Pons (tissue), 1 donor: ENCODE measurements at places on chromosomes 1 and 21.

- DNase-seq, result no peak
Observed at GRCh38 chr1:170700842-170701615, 37.1 kb downstream of the PRRX1 start.

DNA sequence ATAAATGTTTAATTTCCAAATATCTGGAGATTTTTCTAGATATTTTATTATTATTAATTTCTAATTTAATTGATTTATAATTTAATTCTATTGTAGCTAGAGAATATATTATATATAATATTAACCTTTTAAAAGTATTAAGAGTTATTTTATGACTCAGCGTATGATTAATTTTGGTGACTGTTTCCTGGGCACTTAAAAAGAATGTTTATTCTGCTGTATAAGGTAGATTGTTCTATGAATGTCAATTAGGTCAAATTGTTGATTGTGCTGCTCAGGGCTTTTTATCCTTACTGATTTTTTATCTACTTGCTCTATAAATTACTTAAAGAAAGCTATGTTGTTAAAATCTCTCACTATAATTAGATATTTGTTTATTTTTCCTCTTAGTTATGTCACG lies 20.1 kb upstream of the GJA8 start:
- no peak for DNase-seq

DNA sequence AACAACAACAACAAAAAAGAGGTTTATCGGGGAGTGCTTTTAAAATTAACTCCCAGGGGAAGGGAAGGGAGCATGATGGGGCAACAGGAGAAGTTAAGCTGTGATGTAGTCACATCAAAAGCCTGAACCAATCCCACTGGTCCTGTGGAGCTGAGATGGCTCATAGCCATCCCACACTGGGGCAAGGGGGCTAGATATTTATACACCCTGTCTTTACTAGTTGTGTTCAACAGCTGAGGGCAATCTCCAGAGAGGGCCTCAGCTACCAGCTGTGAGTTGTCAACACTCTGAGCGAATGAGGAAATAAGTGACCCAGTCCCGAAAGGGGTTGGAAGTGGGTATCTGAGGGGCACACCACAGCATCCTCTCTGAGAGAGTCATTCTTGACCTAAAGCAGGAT lies 31.0 kb upstream of the CREG1 start:
- DNase-seq, result no peak

- no peak for DNase-seq
Observed at GRCh38 chr1:99497690-99498089, 148.2 kb upstream of the PALMD start.

DNA sequence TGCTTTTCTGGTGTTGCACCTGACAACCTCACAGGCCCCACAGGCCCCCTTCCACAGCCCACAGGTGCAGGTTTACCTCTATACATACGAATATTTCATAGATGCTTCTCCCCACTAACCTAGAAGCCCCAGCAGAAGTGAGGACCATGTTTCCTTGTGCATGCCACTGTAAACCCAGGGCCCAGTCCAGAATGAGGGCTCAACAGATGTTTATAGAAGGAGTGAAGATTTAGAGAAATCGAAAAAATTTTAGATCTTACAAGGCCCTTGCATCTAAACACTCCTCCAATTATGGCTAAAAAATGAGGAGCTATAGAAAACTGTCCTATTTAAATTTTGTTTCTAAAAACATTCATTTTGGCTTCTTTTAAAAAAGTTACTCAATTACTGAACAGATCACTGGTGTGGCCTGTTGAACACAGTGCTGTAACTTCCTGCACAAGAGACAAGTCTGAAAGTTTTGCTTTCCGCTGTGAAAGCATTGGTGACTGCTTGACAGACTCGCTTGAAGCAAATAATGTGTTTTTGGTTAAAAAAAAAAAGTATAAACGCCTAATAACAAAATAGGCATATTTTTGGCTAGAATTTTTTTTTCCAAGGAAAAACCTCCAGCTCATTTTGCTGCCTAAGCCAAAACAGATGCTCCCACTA lies 1.2 kb downstream of the ABCB10 start:
- DNase-seq, result no peak

GRCh38 chr1:201785291-201785690 lies 43.7 kb upstream of the IPO9 start:
- no peak for DNase-seq

- DNase-seq, result no peak
Observed at GRCh38 chr1:30660241-30660640, 63.1 kb downstream of the MATN1 start.

GRCh38 chr21:41648591-41649031 lies 118.2 kb downstream of the RIPK4 start:
- no peak for DNase-seq

GRCh38 chr1:209901211-209901610 lies 36.8 kb upstream of the SYT14 start:
- DNase-seq, result no peak
